Effector memory CD4-positive, alpha-beta T cell (primary cell): ENCODE measurements at places on chromosomes 5 and 9.

- no peak for DNase-seq
These were observed 88.8 kb upstream of the PAM start for GRCh38 chr5:102666164-102666946.

DNA sequence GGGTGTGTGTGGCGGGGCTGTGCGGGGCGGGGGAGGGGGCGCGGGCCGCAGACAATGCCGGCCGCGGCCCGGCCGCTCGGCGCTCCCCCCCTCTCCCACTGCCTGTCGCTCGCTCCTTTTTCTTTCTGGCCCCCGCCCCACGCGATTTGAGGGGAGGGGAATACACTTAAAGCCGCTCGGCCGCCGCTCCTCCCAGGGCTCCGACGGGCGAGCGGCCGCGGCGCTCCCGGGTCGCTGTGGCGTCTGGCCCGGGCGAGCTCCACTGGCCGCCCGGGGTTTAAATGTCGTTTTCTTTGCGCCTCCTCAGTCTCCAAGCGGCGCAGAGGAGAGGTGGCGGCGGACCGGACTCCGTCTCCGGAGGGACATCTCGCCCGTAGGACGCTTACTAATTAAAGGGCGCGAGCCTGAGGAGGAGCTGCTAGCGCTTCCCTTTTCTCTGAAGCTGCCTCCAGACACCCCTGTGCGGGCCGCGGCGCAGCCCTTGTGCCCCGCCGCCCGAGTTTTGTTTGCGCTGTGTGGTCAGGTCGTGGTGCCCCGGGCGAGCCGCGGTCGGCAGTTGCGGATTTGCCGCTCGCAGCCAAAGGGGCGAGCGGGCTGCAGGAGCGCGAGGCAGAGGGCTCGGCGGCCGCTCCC lies 1.4 kb downstream of the ZSWIM6 start:
- no peak for DNase-seq

GRCh38 chr5:97142521-97143254 lies at the start of gene LIX1:
Gene LIX1 (minus strand): TSS chr5:97142611. CDS start chr5:97142576, 35 bp downstream.
- DNase-seq, result no peak

GRCh38 chr5:107469064-107469463 lies 201.7 kb downstream of the EFNA5 start:
- no peak for DNase-seq

DNA sequence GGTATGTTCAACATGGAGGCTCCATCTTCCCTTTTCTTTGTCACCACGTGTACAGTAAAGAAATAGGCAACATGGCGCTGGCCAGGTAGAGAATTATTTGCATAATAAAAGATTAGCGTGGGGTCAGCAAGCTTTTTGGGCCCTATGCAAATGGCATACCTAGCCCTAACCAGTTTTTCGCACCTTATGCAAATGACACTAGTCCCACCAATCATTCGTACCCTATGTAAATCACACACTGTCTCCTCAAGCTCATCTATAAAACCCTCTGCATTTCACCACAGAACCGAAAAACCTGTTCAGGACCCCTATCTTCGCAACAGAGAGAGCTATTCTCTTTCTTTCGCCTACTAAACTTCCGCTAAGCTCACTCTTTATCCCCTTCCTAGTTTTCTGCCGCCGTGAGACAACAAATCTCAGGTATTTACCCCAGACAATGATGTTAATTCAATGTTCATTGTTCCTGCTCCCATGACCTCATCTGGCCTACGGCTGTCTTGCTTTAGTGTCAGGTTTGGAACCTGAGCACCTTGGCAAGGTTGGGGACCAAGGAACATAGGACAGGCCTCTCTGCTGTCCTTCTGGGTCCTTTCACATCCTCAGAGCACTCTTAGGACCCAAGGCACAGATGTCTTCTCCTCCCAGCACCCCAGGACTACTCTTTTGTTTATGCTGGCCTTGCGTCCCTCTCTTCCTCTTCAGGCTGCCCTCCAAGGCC lies 180.7 kb upstream of the RAI14 start:
- no peak for DNase-seq

DNA sequence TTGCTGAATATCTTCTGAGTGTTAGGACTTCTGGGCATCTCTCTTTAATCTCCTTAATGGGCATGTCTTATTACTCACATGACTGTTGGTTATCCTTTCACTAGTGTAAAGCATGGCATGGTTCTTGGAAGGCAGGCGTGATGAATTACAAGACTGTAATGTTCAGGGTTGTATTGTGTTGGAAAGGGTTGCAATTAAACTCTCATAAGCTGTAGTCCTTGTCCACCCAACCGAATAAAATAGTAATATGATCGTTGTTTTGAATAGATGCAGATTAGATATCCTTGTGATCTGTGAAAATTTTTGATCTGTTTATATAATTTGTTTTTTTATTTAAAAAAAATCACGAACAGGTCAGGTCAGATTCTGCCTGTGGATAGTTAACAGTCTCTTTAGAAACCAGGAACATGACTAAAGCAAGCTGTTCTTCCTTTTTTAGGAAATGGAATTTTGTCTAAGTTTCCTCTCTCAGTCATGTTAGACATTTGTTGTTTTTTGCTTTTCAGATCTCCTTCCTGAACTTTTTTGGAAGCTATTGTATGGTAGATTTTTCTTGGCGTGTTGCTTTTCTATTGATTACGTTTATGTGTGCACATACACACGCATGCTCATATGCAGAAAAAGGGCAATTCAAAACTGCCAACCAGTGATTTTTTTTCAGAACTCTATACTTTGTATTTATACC lies 121.8 kb downstream of the ARHGEF28 start:
- DNase-seq, result no peak

GRCh38 chr9:109799141-109799540 lies 19.1 kb downstream of the PALM2AKAP2 start:
- DNase-seq, result no peak

GRCh38 chr5:141565826-141566570 lies 52.8 kb downstream of the DIAPH1 start:
- no peak for DNase-seq

DNA sequence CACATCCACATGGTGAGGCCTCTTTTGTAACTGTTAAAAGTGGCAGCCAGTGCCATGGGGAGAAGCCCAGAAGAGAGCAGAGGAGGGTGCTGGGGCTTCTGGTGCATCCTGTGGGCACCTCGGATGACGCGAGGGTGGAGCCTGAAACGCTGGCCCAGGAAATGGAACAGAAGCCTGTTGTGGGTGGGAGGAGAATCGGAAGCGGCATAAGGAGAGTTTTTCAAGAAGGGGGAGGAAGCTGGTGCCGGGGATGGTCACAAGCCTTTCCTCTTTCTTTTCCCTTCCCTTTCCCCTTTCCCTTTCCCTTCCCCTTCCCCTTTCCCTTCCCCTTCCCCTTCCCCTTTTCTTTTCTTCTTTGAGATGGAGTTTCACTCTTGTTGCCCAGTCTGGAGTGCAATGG lies 12.9 kb downstream of the ANKRD33B start:
- DNase-seq, result no peak

DNA sequence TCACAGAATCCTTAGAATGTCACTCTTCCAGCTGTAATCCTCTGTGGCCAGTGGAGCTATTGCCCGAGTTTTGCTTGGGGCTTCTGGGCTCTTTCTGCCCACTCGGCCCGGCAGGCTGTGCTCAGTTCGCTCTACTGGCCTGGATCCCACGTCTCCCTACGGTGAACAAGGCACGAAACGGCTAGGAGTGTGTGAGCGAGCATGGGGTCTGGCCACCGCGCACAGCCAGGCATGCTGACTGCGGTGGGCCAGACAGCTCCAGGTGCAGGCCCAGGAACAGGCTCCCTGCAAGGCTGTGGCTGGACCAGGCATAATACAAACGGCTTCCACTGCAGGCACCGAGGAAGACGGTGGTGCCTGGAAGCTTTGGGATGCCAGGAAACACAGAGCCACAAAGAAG lies 2035.5 kb upstream of the ACO1 start:
- DNase-seq, result no peak

GRCh38 chr9:29613773-29614172 lies 2040.5 kb upstream of the C9orf72 start:
- DNase-seq, result no peak

DNA sequence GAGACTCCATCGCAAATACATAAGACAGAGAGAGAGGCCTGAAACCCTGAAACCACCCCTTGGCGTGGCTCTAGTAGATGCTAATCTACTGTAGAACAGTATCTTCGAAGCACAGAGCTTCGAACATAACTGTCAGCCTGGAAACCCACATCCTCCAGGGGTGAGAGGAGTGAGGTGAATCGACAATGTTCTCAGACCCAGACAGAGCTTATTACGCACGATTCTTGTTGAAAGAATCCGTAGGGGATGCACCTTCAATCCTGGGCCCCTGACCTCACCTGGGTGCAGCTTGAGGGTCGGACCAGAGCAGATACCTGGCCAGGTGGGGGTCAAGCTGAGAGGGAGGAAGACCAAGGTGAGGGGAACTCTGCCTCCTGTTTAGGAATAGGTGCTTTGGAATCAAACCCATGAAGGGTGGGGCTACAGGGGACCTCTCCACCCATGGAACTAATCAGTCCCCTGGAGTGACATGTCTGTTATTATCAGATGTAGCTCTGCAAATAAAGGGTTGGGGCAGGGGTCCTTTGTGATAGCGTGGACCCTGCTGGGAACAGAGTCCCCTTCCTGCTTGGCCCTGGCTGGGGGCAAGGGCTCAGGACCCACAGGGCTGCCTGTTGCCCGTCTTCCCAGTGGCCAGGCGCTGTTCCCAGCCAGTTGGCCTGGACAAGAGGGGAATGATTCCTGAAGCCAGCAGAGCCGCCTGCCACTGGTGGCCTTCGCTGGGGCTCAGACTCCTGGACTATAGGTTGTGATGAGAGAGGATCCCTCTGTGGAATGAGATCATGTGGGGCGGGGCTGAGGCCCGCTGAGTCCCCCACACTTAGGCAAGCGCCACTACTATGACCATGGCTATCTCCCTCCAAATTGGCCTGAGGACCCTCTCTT lies 41.2 kb downstream of the DBH start:
- DNase-seq, result peak; percentile 40

DNA sequence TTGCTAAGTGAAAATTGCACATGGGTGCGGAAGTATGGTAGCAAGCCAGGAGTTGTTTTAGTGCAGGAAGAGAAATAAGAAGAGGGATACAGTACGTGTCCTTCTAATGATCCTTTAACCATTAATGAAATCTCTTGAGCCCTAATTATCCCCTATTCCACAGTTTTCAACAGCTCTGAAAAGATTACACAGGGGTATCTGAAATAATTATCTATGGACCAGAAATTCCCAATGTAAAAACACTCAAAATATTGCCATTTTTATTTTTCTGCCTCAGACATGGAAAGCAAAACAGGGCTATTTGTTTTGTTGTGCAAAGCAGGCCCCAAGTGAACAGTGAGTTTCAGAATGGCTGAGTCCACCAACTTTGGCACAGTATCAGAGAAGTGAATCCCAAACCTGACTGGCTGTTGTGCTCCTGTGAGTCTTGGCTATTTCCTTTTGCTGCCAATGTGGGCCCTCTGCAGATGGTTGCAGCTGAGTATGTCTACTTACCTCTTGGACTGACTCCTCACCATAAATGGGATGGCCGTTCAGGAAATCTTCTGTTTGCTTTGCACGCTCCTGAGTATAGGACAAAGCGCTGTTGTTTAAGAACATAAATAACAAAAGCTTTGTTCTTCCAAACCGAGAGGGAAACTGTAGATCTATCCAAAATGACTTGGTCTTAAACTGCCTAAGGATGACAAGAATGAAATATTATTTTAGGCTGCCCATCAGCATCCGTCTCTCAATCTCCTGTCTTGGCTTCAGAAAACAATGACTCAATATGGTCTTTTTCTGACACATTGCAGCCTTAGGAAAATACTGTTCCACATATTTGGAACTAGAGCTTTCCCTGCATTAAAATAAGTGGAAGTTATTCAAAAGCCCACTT lies 204.1 kb downstream of the DEPDC1B start:
- no peak for DNase-seq

GRCh38 chr5:172424111-172424490 lies 30.2 kb downstream of the SH3PXD2B start:
- DNase-seq, result no peak

DNA sequence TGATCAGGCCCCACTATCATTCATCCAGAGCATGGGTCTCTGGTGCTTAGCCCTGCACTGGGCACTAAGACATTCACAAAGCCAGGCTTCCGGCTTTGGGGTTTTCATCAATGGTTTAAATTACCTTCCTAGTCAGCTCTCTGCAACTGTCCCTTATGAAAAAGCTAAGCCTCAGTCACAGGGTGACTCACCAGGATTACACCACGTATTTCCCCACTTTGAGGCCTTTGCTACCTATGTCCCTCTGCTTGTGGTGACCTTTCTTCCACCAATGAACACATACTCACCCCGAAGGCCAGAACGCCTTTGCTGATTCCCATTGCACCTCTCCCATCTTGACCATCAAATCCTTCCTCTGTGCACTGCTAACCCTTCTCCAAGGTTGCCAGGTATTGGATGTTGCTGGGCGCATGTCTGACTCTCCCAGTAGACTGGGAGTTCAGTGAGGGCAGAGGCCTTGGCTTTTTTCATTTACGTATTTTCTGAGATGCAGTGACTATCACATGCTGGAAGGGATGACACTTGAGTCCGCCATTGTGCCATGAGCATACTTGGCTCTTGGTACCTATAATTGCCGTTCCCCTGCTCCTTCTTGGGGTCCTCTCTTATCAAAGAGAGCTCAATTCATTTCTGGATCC lies 58.7 kb upstream of the TNFSF8 start:
- no peak for DNase-seq

GRCh38 chr5:33475706-33476105 lies 34.9 kb downstream of the TARS1 start:
- no peak for DNase-seq

DNA sequence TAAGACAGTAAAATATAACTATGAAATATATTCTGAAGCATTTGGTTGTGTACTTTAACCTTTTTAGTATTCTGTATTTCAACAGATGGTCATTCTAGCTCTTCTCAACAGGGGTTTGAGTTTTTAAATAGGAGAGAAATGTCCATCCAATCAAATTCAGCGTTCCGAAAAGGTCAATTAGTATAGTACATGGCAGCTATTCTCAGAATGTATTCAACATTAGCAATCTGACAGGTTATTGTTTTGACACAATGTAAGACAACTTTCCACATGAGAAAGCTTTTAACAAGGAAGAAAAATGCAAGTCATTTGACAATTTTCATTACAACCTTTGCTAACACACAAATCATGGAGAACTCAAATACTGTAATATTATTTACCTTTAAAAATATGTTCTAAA lies 996.3 kb upstream of the CDH10 start:
- DNase-seq, result no peak

GRCh38 chr9:111959468-111960359 lies 63.1 kb downstream of the UGCG start:
- DNase-seq, result no peak

DNA sequence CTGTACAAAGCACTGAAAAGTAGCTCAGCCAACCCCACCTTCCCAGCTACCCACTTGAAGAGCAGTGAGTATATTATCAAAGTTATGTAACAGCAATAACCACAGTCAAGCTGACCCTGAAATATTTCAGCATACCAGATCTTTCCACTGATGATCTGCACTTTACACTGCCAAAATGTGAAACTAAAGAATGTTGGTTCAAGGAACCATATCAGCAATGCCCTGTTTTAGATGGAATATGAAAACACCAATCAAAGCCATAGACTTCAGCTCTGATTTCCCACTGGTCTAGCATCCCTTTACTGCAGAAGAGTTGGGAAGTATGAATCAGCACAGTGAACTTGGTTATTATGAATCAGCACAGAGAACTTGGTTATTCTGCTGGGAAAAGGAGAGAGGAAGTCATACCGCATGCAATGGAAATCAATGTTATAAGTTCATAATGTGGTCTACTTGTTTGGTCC lies 20.0 kb downstream of the CEMIP2 start:
- DNase-seq, result no peak
